ENCODE measurements at places on chromosomes 13 and 19.

DNA sequence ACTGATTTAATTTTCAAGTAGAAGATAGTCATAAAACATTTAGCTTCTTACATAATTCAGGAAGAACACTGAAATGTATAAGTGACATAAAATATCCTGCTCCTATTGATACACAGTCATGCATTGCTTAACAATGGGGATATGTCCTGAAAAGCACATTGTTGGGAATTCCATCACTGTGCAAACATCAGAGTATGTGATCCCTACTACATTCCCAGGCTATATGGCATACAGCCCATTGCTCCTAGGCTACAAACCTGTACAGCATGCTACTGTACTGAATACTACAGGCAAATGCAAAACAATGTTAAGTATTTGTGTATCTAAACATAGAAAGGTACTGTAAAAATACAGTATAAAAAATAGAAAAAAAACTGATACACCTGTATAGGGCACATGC, 723.9 kb upstream of the ARGLU1 start:
- DNase-seq = no peak

- peak; percentile 34 for DNase-seq
These were observed 100.6 kb upstream of the PABPC3 start for GRCh38 chr13:24995225-24995804.

GRCh38 chr13:53028637-53029203, at the start of gene OLFM4:
Gene OLFM4, plus strand, starts transcription at chr13:53028813. Its CDS starts 24 bp downstream, at chr13:53028837.
- DNase-seq = no peak

DNA sequence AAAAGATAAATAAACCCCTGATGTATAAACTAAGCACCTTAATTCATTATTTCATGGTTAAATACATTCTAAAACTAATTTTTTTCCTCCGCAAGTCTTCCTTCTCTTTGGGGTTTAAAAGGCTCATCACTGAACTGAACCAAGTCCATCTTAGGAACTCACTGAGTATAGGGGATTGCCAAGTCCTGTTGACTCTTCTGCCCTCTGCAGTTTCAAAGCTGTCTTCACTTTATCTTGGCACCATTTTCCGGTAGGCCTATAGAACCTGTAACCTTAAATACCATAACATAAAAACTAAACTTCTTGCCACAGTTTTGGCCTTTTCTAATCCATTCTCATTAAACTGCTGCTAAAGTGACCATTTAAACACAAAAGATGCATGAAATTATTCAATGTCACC, 66.5 kb upstream of the USPL1 start:
- DNase-seq = no peak

DNA sequence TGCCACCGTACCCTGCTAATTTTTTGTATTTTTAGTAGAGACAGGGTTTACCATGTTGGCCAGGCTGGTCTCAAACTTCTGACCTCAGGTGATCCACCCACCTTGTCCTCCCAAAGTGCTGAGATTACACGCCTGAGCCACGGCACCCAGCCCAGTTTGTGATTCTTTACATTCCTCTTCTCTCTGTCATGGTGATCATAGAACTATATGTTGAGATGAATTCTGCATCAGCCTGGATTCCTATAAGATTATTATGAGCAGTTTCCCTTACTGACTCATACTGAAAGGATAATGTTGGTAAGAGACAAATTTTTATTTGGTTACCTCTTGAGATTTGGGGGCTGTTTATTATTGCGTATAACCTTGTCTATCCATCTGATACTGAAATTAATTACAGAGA, 121.5 kb upstream of the CSNK1A1L start:
- DNase-seq = no peak

- DNase-seq = no peak
These were observed 449.7 kb downstream of the IRS2 start for GRCh38 chr13:109336730-109337129.

GRCh38 chr19:12564016-12564664, 12.9 kb upstream of the ZNF564 start:
- DNase-seq = peak; percentile 84

GRCh38 chr19:5447700-5448311, 7.4 kb upstream of the ZNRF4 start:
- DNase-seq = no peak

DNA sequence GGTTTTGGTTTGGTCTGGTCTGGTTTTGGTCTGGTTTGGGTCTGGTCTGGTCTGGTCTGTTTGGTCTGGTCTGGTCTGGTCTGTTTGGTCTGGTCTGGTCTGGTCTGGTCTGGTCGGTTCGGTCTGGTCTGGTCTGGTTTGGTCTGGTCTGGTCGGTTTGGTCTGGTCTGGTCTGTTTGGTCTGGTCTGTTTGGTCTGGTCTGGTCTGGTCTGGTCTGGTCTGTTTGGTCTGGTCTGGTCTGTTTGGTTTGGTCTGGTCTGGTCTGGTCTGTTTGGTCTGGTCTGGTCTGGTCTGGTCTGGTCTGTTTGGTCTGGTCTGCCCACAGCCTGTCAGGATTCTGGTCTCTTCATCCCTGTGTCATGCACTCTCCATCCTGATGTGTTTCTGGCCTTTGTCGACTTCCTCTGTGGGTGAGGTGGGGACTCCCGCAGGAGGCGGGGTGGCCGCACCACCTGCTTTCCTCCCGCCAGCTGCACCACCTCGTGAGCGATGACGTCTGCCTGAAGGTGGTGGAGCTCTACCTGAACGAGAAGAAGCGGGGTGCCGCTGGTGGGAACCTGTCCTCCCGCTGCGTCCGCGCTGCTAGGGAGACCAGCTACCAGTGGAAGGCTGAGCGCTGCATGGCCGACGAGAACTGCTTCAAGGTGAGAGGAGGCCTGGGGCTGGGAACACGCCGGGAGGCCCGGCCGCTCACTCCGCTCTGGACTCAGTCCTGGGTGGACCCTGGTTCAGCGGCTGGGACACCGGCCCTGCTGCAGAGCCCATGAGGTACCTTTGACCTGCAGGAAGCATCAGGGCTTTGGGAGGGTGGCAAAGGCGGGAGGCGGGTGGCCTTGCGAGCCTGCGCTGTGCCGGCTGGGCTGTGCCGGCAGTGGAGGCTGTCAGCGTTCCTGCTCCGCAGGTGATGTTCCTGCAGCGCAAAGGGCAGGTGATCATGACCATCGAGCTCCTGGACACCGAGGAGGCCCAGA, 12.9 kb upstream of the F2RL3 start:
- DNase-seq = no peak

DNA sequence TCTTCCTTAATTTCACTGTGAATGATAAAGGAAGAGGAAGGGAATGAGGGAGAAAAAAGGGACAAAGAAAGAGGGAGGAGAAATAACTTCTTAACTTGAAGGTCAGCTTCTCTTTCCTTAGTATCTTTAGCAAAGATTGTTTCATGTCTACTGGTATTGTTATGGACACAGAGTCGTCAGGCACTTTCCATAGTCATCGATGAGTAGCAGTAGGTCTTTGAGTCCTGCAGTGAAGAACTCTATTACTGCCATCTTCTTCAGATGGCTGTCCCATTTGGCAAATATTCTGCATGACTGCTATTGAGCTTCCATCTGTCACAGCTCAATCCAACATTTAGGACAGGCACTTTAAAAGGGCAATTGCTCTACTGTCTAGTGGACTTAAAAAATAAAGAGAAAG, 2463.1 kb downstream of the PCDH9 start:
- DNase-seq = no peak

GRCh38 chr13:111976474-111977178, 90.3 kb upstream of the SOX1 start:
- no peak for DNase-seq

- DNase-seq = no peak
These were observed 27.5 kb downstream of the SPRYD7 start for GRCh38 chr13:49908637-49909036.

- DNase-seq = no peak
These were observed 44.1 kb upstream of the ZNF780A start for GRCh38 chr19:40134866-40135265.

- DNase-seq = no peak
These were observed 2.6 kb downstream of the SULT2B1 start for GRCh38 chr19:48554385-48555091.

DNA sequence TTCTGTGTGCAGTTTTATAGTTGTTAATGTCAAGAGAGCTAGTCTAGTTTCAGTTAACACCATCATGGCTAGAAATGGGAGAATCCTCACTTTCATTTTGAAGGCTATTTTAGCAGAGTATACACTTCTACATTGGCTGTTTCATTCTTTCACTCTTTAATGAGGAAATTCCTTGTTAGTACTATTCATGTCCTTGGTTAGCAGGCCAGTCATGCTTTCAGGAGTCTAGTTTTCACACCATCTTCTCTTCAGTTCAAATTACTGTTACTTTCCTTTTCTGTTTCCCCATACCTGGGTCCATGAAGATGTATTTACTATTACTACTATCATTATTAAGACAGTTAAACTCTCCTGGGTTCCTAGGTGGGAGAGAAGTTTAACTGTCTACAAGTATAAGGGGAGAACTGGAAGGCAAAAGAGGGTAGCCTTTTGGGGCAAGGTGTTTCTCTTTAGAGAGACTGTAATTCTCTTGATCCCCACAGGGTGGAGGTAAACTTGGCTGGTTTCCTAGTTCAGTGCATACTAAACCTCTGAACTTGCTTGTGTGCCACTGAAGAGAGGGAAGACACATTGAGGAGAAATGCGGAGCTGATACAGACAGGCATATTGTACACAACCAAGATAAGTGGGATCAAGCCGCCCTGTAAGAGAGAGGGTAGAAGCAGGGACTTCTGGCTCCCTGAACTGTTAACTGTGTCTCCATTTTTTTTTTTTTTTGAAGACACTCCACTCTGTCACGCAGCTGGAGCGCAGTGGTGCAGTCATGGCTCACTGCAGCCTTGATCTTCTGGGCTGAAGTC, 41.3 kb upstream of the IGFL4 start:
- DNase-seq = no peak

GRCh38 chr13:34241332-34241731, 423.4 kb downstream of the RFC3 start:
- no peak for DNase-seq

- no peak for DNase-seq
These were observed 94.3 kb downstream of the SIPA1L3 start for GRCh38 chr19:38001158-38001781.

- DNase-seq = no peak
These were observed 392.4 kb downstream of the DCT start for GRCh38 chr13:94087100-94087499.

DNA sequence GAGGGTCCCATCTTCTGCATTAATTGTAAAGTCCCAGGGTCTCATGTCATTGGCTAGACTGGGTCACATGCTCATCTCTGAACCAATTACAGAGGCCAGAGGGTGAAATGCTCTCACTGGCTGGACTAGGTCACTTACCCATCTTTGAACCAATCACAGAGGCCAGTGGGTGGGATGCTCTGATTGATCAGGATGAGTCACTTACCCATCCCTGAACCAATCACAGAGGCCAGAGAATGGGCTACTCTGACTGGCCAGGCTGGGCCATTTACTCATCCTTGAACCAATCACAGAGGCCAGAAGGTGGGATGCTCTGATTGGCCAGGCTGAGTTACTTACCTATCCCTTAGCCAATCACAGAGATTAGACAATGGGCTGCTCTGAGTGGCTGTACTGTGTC, 5.3 kb downstream of the MISP start:
- DNase-seq = no peak

DNA sequence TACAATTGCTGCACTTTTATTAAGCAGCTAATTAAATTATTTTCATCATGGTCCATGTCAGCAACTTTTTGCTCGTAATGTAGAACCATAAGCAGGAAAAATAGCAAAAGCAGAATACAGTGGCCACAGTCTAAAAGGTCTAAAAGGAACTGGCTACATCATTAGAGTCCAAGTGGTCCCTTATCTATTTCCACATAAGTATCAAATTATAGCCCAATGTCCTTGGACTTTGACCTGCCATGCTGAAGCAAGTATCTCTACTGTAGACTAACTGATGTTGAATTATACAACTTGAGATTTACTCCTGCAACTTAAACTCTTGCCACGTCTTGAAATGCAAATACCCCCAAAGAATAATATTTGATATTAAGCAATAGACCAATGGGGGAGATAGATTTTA, 68.8 kb downstream of the OXGR1 start:
- DNase-seq = no peak

DNA sequence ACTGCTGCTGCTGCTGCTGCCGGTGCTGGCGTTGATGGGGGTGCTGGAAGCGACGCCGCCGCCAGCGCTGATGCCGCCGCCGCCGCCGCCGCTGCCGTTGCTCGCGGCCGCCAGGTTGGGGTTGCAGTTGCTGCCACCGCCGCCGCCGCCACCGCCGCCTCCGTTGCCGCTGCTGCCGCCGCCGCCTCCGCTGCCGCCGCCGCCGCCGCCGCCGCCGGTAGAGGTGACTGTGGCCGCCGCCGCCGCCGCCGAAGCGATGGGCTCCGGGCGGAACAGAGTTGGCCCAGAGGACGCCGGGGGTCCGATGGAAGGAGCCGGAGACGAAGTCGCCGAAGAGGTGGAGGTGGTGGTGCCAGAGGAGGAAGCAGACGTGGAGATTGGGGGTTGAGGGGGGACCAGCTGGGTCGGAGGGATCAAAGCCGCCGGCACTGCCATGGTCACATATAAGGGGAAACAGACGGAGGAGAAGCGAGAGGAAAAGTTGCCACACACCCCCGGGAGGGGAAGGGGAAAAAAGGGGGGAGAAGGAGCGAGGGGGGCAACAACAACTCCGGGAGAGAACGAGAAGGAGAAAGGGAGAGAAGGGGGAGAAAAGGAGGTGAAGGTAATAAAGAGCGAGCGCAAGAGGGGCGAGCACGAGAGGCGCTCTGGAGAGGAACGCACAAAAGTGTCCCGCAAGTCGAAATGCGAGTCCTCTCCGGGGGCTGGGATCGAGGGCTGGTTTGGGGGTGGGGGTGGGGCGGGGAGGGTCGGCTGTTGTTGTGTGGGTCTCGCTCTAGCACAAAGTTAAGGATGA, 471 bp downstream of the DACH1 start:
- peak; percentile 4 for DNase-seq

- no peak for DNase-seq
These were observed 123.1 kb downstream of the SPRY2 start for GRCh38 chr13:80217614-80218456.

GRCh38 chr13:75764926-75765310, 128.8 kb downstream of the LMO7 start:
- no peak for DNase-seq

GRCh38 chr19:52665027-52665426, 26.9 kb upstream of the ZNF83 start:
- DNase-seq = no peak

DNA sequence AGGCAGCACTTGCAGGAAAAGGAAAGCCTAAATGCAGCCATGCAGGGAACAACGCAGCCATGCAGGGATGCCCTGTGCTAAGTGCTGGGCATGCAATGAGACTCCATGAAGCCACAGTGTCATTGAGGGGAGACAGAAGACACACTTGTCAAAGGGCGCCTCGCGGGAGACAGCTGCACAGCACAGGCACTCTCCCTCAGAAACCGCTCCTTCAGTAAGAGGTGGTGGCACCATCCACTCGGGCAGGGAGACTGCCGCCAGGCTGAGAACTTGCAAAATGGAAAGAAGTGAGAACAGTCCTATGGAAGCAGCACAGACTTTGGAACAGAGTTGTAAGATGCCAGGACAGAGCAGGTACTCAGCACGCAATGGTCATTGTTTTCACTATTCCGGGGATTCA, 51.1 kb downstream of the GGACT start:
- no peak for DNase-seq

- DNase-seq = no peak
These were observed 112.6 kb downstream of the KCNRG start for GRCh38 chr13:50127726-50128291.

- DNase-seq = no peak
These were observed 230.1 kb downstream of the DLEU7 start for GRCh38 chr13:50613356-50613831.

- no peak for DNase-seq
These were observed 320.3 kb downstream of the ATP8A2 start for GRCh38 chr13:25692099-25692498.

GRCh38 chr13:74151859-74152258, 17.7 kb upstream of the KLF12 start:
- no peak for DNase-seq

Measured in activated CD4-positive, alpha-beta T cell treated with anti-CD3 and anti-CD28 coated beads for 4 hours (primary cell).